GM23248 (cell line): ENCODE measurements at places on chromosomes 2 and 18. TPM values are rescaled to one million over a fixed set of nuclear protein-coding genes. Genes with fewer than 3 reads are reported as not detected.

FBXO41 gene
- total RNA-seq: 1.0 and 1.1 TPM in 2 replicates

FTCDNL1 gene
- 0.13 and 0.65 TPM in 2 replicates for total RNA-seq

CPO gene
- total RNA-seq: not detected in 2 replicates

TSPYL6 gene
- not detected in 2 replicates for total RNA-seq

REG3A gene
- not detected in 2 replicates for total RNA-seq

ARHGAP28 gene
- 0.63 TPM in 1 of 2 replicates, not detected in the other for total RNA-seq

FAM228A gene
- total RNA-seq: 2.1 TPM in 1 of 2 replicates, not detected in the other

SOX11 gene
- total RNA-seq: under 0.01 and 0.13 TPM in 2 replicates

KIAA2012 gene
- not detected in 2 replicates for total RNA-seq

ZRANB3 gene
- total RNA-seq: 5.8 and 6.4 TPM in 2 replicates

COL4A4 gene
- total RNA-seq: 0.76 and 1.0 TPM in 2 replicates

ACYP2 gene
- total RNA-seq: 6.7 and 16.6 TPM in 2 replicates

CD8B gene
- not detected in 2 replicates for total RNA-seq

PCBP1 gene
- total RNA-seq: 23.8 and 29.8 TPM in 2 replicates

CGREF1 gene
- 19.2 and 23.3 TPM in 2 replicates for total RNA-seq
